ENCODE measurements at places on chromosomes 13 and 19.

GRCh38 chr19:23283925-23284324 is 33.7 kb upstream of the ZNF724 start:
- DNase-seq, result peak; percentile 25

DNA sequence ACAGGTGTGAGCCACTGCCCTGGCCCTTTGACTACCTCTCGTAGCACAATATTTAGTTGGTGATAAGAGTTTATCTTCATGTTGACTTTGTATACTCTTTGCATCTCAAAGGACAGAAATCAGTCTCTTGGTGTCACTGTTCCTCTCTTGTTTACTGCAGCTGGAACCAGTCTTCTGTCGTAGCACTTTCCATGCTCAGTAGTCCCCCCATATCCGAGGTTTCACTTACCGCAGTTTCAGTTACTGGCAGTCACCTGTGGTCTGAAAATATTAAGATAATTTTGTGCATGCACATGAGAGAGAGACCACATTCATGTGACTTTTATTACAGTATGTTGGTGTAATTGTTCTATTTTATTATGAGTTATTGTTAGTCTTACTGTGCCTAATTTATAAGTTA is 49.1 kb downstream of the WASF3 start:
- no peak for DNase-seq

DNA sequence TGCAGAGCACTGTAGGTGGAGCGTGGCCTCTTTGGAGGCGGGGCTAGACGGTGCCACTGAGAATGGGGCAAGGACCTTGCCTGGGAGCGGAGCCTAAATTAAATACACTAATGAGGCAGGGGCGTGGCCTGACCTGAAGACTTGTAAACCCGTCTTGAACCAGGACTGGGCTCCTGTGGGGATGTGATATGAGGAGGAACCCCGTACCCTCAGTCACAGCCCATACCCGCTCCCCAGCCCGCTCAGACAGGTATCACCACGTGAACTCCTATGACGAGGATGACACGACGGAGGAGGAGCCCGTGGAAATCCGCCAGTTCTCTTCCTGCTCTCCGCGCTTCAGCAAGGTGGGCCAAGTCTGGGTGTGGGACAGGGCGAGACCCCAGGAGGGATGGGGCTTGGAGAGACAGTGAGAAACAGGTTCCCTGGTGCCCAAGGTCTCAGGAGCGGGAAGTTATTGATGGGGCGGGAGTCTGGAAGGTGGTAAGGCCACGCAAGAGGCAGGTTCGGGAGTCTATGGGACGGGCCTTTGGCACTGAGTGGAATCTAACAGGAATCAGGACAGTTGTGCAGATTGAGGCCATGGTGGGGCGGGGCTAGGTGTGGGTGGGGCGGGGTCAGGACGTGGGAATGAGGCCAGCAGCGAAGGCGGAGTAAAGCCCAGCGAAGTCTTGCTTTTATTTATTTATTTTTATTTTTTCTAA is 14.7 kb downstream of the DNASE2 start:
- DNase-seq, result no peak

DNA sequence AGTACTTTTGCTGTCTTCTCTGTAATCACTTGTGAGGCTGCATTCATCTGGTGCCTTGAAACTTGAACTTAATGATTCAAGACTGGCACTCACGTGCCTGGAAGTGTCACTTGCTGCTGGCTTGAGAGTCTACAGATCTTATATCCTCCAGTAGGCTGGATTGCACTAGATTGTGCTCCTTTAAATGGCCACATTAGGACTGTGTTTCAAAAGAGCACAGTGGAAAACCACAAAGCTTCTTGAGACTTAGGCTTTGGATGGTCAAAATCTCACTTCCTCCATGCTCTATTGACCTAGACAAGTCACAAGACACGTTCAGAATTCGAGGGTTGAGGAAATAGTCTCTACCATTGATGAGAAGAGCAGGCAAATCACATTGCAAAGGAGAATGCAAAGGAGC is 1278.8 kb upstream of the MIR17HG start:
- DNase-seq, result no peak

GRCh38 chr13:33322543-33322809 is 36.9 kb upstream of the STARD13 start:
- no peak for DNase-seq

- no peak for DNase-seq
These were observed 399.1 kb upstream of the SPRY2 start for GRCh38 chr13:80740071-80740470.

DNA sequence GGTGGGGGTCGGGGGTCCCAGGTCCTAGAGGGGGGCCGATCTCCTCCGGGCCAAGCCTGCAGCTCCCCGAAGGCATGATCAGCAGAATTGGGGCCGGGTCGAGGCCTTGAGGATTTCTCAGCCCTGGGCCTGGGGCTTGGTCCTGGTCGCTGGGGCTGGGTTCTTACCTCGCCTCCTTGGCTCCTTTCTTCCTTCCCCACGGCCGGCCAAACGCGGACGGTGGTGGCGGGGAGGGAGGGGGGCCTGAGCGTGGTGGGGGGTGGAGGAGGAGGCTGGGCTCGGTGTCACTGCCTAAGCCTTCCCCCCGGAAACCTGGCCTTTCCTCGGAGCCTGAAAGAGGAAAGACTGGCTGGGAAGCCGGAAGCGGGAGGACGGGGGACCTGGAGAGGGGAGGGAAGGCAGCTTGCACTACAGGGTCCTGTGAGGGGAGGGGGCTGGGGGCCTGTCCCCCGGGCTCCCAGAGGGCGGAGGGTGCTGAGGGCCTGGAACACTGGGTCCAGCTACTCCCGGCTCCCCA is at the start of gene ZNF579:
TSS of gene ZNF579 (minus strand) at position 221 of the 517 bp plus-strand sequence. CDS start 1,209 bp downstream, outside the sequence.
- peak; percentile 88 for DNase-seq

- DNase-seq, result no peak
These were observed 139.3 kb downstream of the IRS2 start for GRCh38 chr13:109647053-109647452.

DNA sequence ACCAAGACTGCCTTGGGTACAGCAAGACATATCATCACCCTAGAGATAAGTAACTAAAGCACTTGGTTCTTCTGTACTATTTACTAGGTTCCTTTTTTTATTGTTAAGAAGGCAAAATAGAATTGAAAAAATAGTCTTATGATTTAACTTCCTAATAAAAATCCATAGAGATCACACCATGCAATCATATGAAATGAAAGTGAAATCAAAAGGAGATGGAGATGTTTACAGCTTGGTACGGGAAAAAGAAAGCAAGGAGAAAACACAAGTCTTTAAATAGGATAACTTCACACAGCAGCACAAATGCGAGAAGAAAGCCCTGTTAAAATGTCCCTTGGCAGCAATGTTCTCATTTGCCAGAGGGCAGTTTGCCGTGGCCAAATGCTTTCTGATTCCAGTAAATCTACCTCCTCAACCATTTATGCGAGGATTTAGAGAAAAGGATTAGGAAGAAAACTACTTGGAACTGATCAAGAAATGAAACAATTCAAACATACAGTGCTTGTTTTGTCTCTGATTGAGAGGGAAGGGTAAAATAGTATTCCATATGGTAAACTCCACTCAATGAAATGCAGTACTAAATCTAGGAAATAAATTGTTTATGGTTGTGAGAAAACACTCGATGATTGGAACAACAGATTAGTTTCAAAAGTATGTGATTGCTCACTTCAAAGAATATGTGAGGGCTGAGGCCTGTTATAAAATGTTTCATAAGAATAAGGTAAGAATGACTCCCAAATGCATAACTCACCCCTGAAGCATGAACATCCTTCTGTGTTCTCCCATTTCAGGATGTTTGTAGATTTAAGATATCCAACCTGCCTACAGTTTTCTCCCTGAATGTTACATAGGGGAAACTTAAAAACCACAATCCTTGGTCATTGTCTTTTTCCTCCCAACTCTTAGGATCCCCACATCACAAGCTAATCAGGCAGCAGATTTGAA is 487.8 kb downstream of the DACH1 start:
- DNase-seq, result no peak

- DNase-seq, result no peak
These were observed 18.2 kb downstream of the UPF1 start for GRCh38 chr19:18849838-18850400.

All from GM12891 (cell line).